ENCODE measurements at places on chromosomes 16 and 17.

DNA sequence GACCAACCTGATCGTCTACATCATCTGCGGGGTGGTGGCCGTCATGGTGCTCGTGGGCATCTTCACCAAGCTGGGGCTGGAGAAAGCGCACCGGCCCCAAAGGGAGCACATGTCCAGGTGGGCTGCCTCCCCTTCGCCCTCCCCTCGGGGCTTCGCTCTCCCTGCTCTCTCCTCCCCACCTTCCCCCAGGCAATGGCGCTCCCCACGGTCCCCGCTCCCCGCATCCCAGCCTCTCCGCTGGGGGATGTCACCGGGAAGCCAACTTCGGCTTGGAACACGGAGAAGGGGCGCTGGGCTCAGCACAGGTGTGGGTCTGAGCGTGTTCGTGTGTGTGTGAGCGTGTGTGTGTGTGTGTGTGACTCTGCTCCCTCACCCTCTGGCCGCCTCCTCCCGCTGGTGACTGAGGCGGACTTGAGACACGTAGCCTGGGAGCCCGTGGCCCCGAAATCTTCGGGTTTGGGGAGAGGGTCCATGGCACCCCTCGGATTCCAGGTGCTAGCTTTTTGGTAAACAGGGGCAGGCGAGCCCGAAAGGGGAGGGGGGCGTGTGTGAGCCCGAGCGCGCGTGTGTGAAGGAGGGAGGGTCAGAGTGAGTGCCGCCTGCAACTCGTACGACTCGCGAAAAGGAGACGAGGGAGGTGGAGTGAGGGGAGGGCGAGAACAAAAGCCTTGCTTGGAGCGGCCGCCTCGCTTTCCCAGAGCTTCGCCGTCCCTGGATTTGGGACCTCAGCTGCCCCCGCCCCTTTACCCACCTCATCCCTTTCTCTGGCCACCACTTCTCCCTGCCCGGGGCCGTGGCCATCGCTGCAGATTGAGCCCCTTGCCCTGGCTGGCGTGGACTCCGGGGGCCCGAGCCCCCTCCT is 1.3 kb downstream of the SHISA9 start:
- no peak for DNase-seq

DNA sequence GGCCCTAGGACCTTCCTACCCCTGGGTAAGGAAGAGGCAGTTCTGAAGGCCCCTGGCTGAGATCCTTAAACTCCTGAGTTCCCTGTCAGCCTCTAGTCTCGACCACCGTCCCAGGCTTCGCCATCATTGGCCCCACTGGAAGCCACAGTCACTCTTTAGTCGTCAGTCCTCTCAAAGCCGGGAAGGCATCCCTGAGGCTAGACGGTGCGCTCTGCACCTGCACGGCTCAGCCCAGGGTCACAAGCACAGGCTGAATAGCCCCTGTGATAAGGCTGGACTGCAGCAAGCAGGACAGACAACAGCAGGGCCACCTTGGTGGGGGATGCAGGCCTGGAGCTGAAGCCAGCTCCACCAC is 3.3 kb upstream of the HEXIM1 start:
- no peak for DNase-seq

GRCh38 chr17:1137465-1137894 is 42.3 kb downstream of the ABR start:
- DNase-seq, result no peak

DNA sequence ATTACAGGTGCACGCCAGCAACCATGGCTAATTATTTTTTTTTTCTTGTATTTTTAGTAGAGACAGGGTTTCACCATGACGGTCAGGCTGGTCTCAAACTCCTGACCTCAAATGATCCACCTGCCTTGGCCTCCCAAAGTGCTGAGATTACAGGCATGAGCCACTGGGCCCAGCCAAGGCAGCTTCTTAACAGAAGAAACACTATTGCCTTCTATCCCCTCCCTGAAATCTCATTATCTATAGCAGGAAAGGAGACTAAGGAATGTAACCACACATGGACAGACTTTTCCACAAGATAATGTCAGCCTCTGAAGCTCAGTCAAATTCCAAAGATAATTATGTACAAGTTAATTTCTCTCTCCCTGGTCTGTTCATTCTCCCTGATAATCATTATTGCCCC is 5.7 kb upstream of the ZP2 start:
- no peak for DNase-seq

- no peak for DNase-seq
Measured at GRCh38 chr17:69525920-69526841, 111.7 kb downstream of the MAP2K6 start.

- no peak for DNase-seq
Measured at GRCh38 chr17:28878158-28878910, 19.2 kb downstream of the FLOT2 start.

GRCh38 chr17:65231662-65232335 is 94.6 kb downstream of the RGS9 start:
- DNase-seq, result peak; percentile 57

DNA sequence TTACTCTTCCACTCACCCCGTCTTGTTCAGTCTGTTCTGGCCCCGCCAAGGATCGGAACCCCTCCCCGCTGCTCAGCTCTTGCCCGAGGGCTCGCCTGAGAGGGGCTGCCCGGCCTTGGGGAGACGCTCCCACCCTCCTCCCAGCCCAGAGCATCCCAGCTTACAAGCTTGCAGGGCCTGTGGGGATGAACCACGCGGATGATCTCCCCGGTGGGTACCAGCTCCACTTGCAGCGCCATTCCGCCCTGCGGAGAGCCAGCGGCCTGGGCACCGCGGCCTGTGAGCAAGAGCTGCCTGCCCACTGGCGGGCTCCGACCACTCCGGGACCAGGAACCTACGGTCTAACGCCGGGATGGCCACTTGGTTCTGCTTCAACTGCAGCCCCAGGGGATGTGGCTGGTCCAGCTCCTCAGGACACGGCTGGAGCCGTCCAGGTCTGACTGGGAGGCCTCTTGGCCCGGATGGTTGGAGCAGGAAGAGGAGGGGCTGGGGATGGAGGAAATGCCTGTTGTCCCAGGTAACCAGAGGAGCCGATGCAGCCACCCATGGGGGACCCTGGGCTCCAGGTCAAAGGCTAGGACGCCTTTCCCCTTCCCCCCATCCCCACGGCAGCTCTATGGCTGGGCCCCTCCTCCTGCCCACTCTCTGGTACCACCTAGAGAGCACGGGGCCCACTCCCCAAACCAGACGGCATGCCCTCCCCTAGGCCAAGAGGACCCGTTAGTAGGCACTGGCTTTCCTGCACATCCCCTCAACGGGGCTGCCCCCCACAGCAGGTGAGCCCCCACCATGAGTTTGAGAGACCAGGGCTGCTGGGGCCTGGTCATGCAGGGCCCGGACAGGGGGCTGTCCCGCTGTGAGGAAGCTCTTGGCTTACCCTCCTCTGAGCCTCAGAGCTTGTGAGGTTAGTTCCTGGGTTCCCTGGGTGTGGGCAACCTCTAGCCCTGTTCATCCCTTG is at the start of gene MYO1C:
Gene MYO1C, minus strand, starts transcription at position 438 of the 958 bp plus-strand sequence. Its CDS starts 199 bp downstream, at position 239.
- no peak for DNase-seq

DNA sequence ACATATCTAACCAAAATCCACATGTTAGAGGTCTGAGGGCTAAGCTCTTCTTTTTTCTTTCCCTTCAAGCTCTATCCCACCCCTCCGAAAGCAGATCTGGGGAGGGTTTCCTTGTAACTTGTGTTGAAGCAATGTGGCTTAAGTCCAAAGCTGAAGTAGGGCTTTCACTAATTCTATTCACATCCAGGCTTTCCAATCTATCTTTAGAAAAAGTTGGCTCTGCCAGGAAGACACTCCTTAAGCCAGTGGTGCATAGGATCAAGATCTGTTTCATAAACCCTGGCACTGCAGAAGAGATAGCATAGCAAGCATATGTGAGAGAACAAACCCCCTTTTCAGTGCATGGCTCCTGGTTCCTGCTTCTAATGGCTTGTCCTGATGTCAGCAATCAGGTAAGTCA is 34.9 kb upstream of the DHX40 start:
- no peak for DNase-seq

DNA sequence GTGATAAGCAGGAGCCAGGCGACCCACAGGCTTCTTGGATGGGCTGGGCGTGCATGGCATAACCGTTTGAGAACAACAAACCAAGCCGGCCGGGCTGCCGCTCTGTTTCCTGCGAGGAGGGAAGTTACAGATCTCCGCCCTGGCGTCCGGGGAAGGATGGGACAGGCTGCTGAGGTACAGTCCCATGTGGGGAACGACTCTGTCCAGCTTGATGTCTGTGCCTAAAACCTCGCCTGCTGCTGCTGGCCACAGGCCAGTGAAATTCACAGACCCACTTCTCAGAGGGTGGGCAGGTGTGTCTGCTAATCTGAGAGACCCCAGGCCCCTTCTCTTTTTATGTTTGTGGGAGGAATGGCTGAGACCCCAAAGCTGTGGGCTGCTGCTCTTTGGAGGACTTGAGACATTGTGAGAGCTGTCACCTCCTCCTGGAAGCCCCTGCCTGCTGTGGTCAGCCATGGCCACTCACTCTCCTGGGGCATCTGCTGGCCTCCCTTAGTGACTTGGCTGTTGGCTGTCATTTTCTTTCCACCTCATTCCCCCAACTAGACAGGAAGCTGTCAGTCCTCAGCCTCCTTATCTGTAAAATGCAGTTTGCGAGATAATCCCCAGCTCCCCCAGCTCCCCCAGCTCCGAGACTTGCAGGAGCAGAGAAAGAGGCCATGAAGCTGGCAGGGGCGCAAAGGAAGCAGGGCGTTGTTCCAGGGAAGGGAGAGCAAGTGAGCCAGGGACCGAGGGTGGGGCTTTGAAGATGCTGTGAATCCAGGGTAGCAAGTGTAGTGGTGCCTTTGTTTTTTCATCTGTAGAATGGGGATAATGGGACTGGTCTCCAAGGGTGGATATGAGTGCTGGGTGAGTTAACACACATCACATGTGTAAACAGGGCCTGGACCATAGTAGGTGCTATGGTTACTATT is 51.0 kb downstream of the CMIP start:
- no peak for DNase-seq

- DNase-seq, result no peak
Measured at GRCh38 chr17:1304962-1305563, 25.6 kb downstream of the TRARG1 start.

DNA sequence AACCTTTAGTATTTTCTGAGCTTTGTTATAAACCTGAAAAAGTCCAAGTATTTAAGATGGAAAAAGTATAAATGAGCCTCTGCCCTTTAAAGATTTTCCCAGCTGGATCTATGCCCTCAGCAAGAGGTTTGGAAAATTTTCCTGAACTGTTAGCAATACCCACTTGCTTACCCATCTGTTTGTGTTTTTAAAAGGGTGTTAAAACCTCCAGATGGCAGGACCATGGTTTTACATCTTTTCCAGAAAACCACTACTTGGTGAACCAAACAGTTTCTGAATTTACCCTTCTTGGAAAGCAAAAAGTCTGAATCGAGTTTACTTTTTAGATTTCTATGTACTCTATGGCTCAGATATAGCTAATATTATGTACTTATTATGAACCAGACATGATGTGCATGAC is 719 bp downstream of the PMFBP1 start:
- no peak for DNase-seq

GRCh38 chr17:75418531-75418930 is 13.1 kb upstream of the GRB2 start:
- DNase-seq, result no peak

- no peak for DNase-seq
Measured at GRCh38 chr16:5328546-5328945, 231.0 kb upstream of the EEF2KMT start.

DNA sequence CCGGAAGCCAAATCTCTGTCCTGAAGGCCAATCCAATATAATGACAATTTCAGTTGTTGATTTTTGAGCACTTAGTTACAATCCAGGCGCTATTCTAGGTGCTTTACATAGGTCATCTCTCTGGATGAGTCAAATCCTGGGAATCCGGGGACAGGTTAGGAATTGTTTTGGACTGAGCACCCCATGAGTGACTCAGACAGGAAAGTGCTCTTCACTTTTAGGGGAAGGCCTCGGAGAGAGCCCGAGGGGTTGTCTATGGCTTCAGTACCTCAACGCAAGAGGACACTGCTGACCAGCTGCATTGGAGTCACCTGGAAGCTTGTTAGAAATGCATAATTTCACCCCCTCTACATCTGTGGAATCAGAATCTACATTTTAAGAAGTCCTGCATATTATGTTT is 108.8 kb downstream of the IRX5 start:
- DNase-seq, result no peak

DNA sequence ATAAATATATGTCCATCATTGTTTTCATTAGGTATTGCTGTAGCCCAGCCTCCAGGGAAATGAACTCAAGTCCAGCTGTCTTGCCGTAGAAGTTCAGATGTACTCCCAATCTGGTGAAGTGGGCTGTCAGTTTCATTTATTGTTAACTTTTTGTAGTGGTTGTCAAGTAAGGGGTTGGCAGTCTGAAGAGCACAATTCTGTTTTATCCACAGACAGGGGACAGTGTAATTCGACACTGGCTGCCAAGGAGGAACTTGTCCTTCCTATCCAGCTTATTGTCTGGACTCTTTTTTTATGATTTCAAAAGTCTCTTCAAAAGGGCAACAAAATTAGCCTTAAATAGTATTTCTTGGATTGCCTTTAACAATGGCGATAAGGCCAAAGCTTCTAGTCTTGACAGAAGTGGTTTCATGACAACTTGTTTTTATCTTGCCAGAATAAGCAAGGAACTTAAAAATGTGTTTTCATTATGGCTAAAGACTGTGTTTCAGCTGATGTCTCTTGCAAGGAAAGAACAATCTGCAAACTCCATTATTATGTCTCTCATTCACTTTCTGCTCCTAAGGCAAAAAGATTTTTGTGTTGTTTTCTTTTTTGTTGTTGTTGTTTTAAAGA is 73.9 kb upstream of the TANC2 start:
- DNase-seq, result no peak

- DNase-seq, result no peak
Measured at GRCh38 chr16:63005356-63005755, 969.1 kb upstream of the CDH8 start.

DNA sequence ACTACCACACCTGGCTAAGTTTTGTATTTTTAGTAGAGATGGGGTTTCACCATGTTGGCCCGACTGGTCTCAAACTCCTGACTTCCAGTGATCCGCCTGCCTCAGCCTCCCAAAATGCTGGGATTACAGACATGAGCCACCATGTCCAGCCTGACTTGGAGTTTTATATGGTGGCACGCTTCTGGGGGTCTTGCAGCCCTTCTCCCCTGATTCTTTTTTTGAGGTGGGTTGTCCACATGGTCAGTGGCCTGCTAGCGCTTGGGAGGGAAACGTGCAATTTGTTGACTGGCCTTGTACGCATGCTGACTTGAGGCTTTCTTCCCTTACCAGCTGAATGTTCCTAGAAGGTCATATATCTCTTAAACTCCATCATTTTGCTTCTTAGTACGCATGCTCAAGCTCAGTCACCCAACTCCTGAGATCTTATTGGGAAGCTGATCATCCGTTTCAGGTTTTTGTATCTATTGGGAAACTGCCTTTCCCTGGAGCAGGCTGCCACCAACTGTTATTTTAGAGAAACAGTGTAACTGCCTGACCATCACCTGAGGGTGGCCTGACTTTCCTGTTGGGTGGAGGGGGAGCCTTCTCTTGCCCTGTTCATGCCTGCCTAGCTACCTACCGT is 13.7 kb upstream of the LDHD start:
- no peak for DNase-seq

GRCh38 chr16:25481636-25482035 is 210.1 kb upstream of the HS3ST4 start:
- no peak for DNase-seq

DNA sequence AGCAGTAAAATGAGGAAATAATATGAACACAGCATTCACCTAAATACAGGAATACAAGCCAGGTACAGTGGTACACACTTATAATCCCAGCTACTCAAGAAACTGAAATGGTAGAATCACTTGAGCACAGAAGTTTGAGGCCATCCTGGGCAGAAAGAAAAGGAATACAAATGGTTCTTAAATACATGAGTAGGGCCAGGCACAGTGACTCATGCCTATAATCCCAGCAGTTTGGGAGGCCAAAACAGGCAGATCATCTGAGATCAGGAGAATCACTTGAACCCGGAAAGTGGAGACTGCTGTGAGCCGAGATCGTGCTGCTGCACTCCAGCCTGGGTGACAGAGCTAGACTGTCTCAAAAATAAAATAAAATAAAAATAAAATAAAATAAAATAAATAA is 23.0 kb upstream of the SMG8 start:
- DNase-seq, result no peak
